Neural crest cell (in vitro differentiated cells): ENCODE measurements at places on chromosomes 16 and 17. TPM values are rescaled to one million over a fixed set of nuclear protein-coding genes. Genes with fewer than 3 reads are reported as not detected.

GRCh38 chr16:67278773-67279295, 498 bp upstream of the PLEKHG4 start:
- no peak for DNase-seq

DNA sequence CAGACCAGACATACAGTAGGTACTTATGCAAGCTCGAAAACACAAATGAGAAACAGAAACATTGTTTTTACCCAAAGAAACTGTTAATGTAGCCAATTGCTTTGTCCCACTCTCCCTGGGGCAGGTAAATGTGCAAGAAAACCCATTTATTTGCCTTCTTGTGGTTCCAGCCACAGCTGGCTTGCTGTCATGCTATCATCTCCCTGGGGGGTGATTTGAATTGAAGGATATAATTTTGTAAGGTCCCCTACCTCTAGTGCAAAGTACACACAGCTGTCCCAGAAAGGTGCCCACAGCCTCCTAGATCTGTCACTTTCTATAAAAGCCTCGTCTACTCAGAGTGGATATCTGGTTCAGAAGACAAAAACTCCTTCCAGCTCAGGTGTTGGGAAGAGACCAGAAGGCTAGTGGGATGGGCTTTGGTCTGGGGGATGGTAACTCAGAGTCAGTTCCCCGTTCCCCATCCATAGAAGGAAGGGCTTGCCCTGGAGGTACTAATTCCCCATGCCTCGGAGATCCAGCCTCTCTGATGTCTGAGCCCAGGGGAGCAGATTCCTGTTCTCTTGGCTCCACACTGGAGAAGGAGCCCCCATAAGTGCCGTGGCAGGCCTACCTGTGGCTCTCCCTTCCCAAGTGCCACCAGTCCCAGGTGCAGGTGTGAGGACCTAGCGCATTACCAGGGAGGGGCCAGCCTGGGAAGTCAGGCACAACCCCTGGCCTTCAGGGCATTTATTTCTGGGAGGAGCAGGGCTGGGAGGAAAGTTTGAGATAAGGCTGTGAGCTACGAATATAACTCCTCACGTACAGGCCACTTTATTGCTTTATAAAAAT, 2.4 kb upstream of the PRR15L start:
- no peak for DNase-seq

The USP10 gene
- 149 and 150 TPM in 2 replicates for total RNA-seq

The ZNF771 gene
- 17.5 and 18.9 TPM in 2 replicates for total RNA-seq
